Subcutaneous preadipocyte (primary cell): ENCODE measurements at places on chromosomes 1 and 21. TPM values are rescaled to one million over a fixed set of nuclear protein-coding genes. Genes with fewer than 3 reads are reported as not detected.

ROR1 gene
- total RNA-seq: 41.2 and 46.7 TPM in 2 replicates

H6PD gene
- total RNA-seq: 28.2 and 44.8 TPM in 2 replicates

LEPR gene
- 6.1 and 12.5 TPM in 2 replicates for total RNA-seq

RGS4 gene
- 18.0 and 25.8 TPM in 2 replicates for total RNA-seq

UTS2 gene
- under 0.01 TPM in 1 of 2 replicates, not detected in the other for total RNA-seq

S100A3 gene
- 18.6 and 22.0 TPM in 2 replicates for total RNA-seq

ERICH3 gene
- not detected in 2 replicates for total RNA-seq

AKR1A1 gene
- 113 and 140 TPM in 2 replicates for total RNA-seq

GPBP1L1 gene
- 58.4 and 90.9 TPM in 2 replicates for total RNA-seq

RWDD3 gene
- total RNA-seq: 9.9 and 10.4 TPM in 2 replicates

BATF3 gene
- total RNA-seq: 3.1 and 4.0 TPM in 2 replicates

C1orf105 gene
- total RNA-seq: not detected in 2 replicates

EXO5 gene
- total RNA-seq: 5.9 and 6.6 TPM in 2 replicates

IFI44 gene
- total RNA-seq: 7.8 and 26.5 TPM in 2 replicates

KIF26B gene
- total RNA-seq: under 0.01 TPM in 2 replicates

AVPR1B gene
- not detected in 2 replicates for total RNA-seq

RGS8 gene
- total RNA-seq: not detected in 2 replicates

AK5 gene
- 24.6 and 32.7 TPM in 2 replicates for total RNA-seq

TMEM50B gene
- total RNA-seq: 19.5 and 19.7 TPM in 2 replicates

AGT gene
- total RNA-seq: 0.73 TPM in 1 of 2 replicates, not detected in the other

XCL2 gene
- not detected in 2 replicates for total RNA-seq

GJA4 gene
- not detected in 2 replicates for total RNA-seq

SMIM1 gene
- 0.39 TPM in 1 of 2 replicates, not detected in the other for total RNA-seq

SELE gene
- total RNA-seq: not detected in 2 replicates

CHI3L2 gene
- 6.2 TPM in 1 of 2 replicates, not detected in the other for total RNA-seq

MXRA8 gene
- total RNA-seq: 243 and 326 TPM in 2 replicates

FAM131C gene
- total RNA-seq: under 0.01 and 0.37 TPM in 2 replicates

OR10J1 gene
- total RNA-seq: not detected in 2 replicates

OXCT2 gene
- total RNA-seq: 1.6 and 1.8 TPM in 2 replicates

MROH9 gene
- 0.37 TPM in 1 of 2 replicates, not detected in the other for total RNA-seq

TFF2 gene
- total RNA-seq: not detected in 2 replicates

ACP6 gene
- total RNA-seq: 2.5 and 4.0 TPM in 2 replicates

S100A7A gene
- not detected in 2 replicates for total RNA-seq

FCAMR gene
- total RNA-seq: not detected in 2 replicates

CACNA1S gene
- total RNA-seq: not detected in 2 replicates

DNAJC6 gene
- total RNA-seq: 1.1 and 1.6 TPM in 2 replicates

COL9A2 gene
- 0.59 and 0.73 TPM in 2 replicates for total RNA-seq

TTF2 gene
- total RNA-seq: 19.8 and 24.4 TPM in 2 replicates

CFHR3 gene
- not detected in 2 replicates for total RNA-seq

LAPTM5 gene
- total RNA-seq: 0.37 and 0.39 TPM in 2 replicates

RIPPLY3 gene
- total RNA-seq: not detected in 2 replicates

ELF3 gene
- total RNA-seq: 0.20 TPM in 1 of 2 replicates, not detected in the other

CELA3B gene
- not detected in 2 replicates for total RNA-seq

WNT3A gene
- not detected in 2 replicates for total RNA-seq

CCDC27 gene
- total RNA-seq: not detected in 2 replicates
